ENCODE measurements at places on chromosomes 12 and 14. TPM values are rescaled to one million over a fixed set of nuclear protein-coding genes. Genes with fewer than 3 reads are reported as not detected.

Gene USP44
- total RNA-seq = under 0.01 TPM

Gene EFS
- total RNA-seq = 9.8 TPM

Gene POTEM
- not detected for total RNA-seq

Gene OR10G3
- total RNA-seq = not detected

Gene NFYB
- 22.4 TPM for total RNA-seq
